Melanocyte of skin (primary cell): ENCODE measurements at places on chromosomes 12 and 14. TPM values are rescaled to one million over a fixed set of nuclear protein-coding genes. Genes with fewer than 3 reads are reported as not detected.

Gene MIP
- total RNA-seq: not detected in 2 replicates

Gene WNT5B
- 1.4 and 8.7 TPM in 2 replicates for total RNA-seq

Gene GALNT6
- total RNA-seq: 0.34 and 4.0 TPM in 2 replicates

Gene MIPOL1
- total RNA-seq: 7.3 and 15.1 TPM in 2 replicates

Gene RAD9B
- total RNA-seq: 0.34 and 0.36 TPM in 2 replicates

Gene HOXC12
- total RNA-seq: not detected in 2 replicates

Gene ITGA7
- total RNA-seq: 1.3 and 3.9 TPM in 2 replicates

Gene CD27
- not detected in 2 replicates for total RNA-seq

Gene SNX6
- total RNA-seq: 99.9 and 122 TPM in 2 replicates

Gene GRIP1
- total RNA-seq: 1.5 and 2.0 TPM in 2 replicates

Gene SIX6
- total RNA-seq: not detected in 2 replicates

Gene KRT82
- not detected in 2 replicates for total RNA-seq

Gene MYL2
- not detected in 2 replicates for total RNA-seq

Gene SPX
- total RNA-seq: 1.4 and 2.0 TPM in 2 replicates

Gene TMEM233
- total RNA-seq: not detected in 2 replicates

Gene TSPAN8
- not detected in 2 replicates for total RNA-seq

Gene TESPA1
- not detected in 2 replicates for total RNA-seq

Gene KCNJ8
- under 0.01 and 0.73 TPM in 2 replicates for total RNA-seq

Gene BAZ1A
- 28.6 and 46.5 TPM in 2 replicates for total RNA-seq

Gene NPFF
- not detected in 2 replicates for total RNA-seq

Gene GNB3
- total RNA-seq: 0.31 and 0.33 TPM in 2 replicates
